ENCODE measurements at places on chromosomes 3 and 15.

- DNase-seq: no peak
Observed at GRCh38 chr3:48469046-48469915, 22.7 kb downstream of the ATRIP start.

DNA sequence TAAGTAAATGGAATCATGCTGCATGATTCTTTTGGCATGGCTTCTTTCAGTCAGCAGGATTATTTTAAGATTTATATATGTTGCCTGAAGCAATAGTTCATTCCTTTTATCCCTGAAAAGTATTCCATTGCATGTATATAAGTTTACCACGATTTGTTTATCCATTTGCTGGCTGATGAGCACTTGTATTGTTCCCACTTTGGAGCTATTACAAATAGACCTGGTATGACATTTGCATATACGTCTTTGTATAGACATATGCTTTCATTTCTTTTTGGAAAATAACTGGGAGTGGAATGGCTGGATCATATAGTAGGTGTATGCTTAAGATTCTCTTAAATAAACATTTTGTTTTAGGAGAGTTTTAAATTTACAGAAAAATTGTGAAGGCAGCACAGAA lies 79.3 kb upstream of the CBLB start:
- no peak for DNase-seq

- DNase-seq: no peak
Observed at GRCh38 chr3:30457726-30458125, 148.7 kb upstream of the TGFBR2 start.

- no peak for DNase-seq
Observed at GRCh38 chr15:76514282-76514681, 177.7 kb downstream of the ISL2 start.

DNA sequence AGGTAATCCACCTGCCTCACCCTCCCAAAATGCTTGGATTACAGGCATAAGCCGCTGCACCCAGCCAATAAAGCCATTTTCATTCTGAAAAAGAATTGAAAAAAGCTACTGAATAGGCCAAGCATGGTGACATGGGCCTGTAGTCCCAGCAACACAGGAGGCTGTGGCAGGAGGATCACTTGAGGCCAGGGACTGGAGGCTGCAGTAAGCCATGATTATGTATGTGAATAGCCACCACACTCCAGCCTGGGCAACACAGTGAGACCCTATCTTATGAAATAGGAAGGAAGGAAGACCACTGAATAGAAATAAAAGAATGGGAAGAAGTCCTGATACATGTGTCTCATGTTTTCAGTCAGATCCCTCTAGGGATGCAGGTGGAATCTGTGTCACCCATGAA lies 36.0 kb upstream of the SEMA4B start:
- DNase-seq: no peak
